ENCODE measurements at places on chromosomes 7 and 10.

DNA sequence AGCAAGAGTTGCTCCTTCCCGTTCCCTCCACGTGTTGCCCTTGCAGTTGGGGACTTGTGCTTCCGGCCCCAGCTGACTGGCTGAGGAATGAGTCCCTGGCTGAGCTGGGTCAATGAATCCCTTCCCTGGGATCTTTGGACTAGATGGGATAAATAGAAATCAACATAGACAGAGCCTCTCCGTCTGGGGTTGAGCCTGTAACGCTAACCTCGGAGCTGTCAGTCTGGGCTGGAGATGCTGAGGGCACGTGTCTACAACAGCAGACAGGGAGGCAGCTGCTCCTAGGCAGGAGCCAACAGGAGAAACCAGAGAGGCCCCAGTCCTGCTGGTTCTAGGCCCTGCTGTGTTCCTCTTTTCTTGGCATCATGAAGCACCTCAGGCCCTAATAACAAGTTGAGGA, 42.3 kb upstream of the HSPA12A start:
- no peak for DNase-seq

- DNase-seq, result no peak
Observed at GRCh38 chr7:132932296-132933071, 149.4 kb downstream of the CHCHD3 start.

- no peak for DNase-seq
Observed at GRCh38 chr10:129919358-129919757, 44.7 kb downstream of the EBF3 start.

- no peak for DNase-seq
Observed at GRCh38 chr7:13476881-13477444, 512.5 kb downstream of the ETV1 start.

- no peak for DNase-seq
Observed at GRCh38 chr7:52154382-52154781, 837.8 kb upstream of the COBL start.

DNA sequence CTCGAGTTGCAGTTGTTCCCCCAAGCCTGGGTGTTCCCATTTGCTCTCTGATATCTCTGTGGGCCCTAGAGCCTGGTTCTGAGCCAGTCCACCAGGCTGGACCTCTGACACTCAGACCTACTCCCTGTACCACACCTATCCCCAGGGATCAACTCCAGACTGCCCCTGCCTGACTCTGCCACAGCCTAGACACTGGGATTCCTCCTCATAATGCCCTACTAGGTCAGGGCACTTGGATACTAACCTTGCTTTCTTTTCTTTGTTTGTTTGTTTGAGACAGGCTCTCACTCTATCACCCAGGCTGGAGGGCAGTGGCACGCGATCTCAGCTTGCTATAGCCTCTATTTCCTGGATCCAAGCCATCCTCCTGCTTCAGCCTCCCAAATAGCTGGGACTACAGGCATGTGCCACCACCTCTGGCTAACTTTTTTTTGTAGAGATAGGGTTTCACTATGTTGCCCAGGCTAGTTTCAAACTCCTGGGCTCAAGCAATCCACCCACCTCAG, 30.8 kb upstream of the PDCD4 start:
- no peak for DNase-seq

- no peak for DNase-seq
Observed at GRCh38 chr7:5428478-5429252, 5.0 kb upstream of the TNRC18 start.

DNA sequence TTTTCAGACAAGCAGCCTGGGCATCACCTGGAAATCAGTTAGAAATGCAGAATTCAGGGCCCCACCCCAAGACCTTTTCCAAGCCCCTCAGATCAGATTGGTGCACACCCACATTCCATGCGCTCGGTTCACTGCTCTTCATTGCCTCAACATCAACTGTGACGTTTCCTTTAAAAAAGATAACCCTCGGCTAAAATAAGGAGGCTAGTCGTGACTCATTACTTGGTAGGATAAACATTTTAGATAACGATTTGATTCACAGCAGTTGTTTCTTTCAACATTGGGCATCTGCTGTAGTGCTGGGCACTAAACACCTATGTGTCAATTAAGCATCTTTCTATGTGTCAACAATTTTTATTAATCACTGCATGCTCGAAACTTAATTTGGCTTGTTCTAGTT, 191.1 kb upstream of the LRGUK start:
- no peak for DNase-seq

DNA sequence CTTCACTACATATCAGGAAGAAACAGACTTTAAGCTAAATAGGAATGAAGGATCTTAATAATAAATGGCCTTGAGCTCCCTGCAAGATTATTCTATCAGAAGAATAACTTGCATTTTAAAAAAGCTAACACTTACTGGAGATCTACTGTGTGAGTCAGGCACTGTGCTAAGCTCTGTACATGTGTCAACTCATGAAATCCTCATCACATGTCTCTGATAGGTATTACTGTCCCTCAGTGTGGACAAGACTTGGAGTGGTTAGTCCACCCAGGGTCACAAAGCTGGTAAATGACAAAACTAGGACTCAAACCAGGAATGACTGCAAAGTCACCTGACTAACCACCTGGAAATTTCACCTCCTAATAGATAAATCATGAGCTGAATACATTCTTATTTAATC, 57.1 kb upstream of the KCTD7 start:
- no peak for DNase-seq

- DNase-seq, result no peak
Observed at GRCh38 chr7:123679614-123680013, 23.9 kb downstream of the LMOD2 start.

GRCh38 chr7:46568420-46569132, 647.5 kb upstream of the IGFBP3 start:
- no peak for DNase-seq

GRCh38 chr10:77361831-77362230, 275.8 kb downstream of the KCNMA1 start:
- no peak for DNase-seq

GRCh38 chr7:80722616-80723195, 84.3 kb downstream of the CD36 start:
- no peak for DNase-seq

DNA sequence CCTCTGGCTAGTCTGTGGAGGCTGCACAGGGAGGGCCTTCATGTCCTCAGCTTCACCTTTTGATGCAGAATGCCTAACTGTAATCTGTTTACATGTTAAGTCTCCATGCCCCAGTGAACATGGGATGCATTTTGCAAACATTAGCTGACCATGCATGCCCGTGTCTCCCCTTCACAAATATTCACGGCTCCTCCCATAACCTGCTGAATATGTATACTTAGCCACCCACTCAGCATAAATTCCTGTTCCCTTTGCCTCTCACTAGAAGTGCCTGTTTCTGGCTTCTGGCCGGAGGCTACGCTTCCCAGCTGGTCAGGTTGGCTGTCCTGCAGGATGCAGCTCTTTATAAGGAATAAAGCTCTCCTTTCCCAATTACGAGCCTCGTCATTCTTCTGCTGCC, 552.7 kb downstream of the DNAJB6 start:
- DNase-seq, result no peak

DNA sequence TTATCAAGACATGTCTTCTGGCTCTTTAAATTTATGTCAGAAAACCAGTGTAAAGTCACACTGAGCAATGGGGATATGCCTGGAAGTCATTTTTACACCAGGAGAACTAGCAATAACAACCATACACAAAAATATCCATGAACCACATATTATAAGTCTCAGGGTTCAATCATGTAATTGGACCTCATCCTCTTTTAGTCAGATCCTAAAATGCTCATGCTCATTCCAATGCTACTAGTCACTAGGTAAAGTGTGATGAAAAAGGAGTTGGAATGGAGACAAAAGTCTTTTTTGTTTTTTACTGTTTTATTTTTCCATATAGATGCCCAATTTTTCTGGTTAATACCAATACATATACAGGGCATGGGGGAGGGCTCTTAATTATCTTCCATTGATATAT, 306.1 kb downstream of the DGKB start:
- DNase-seq, result no peak

GRCh38 chr10:47256751-47257336, 43.2 kb upstream of the GDF10 start:
- DNase-seq, result no peak
